Brain (organoid and tissue), 16 donors: ENCODE measurements at places on chromosomes 4 and X.

DNA sequence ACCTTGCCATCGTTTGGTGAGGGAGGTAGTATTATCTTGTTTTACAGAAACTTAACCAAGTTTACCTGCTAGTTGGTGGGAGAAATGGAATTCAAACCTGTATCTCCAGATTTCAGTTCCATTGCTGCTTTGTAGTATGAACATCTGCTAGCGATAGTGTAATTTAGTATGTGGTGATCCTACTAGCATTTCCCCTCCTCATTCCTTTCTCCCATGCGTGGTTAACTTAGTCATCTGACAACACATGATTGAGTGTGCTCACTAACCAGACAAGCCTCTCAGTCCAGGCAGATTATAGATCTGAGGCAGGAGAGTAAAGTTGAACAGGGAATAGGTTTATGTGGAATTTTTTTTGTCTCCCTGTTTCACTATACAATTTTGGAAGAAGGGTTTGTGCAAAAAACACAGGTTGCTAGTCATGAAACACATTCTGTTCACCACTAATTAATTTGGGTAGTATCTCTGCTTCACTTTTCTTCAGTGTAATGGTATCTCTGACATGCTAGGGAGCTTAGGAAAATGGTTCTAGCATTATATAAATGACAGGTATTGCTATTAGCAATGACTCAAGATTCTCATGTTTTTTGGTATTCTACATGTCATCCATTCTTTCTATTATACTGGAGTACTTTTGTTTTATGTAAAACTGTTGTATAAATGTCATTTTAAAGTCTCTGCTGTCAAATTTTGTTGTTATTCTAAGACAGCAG lies 21.7 kb downstream of the RBPJ start:
- DNase-seq = no peak

- DNase-seq = peak; percentile 38
Observed at GRCh38 chr4:41476310-41476885, 61.6 kb upstream of the LIMCH1 start.

DNA sequence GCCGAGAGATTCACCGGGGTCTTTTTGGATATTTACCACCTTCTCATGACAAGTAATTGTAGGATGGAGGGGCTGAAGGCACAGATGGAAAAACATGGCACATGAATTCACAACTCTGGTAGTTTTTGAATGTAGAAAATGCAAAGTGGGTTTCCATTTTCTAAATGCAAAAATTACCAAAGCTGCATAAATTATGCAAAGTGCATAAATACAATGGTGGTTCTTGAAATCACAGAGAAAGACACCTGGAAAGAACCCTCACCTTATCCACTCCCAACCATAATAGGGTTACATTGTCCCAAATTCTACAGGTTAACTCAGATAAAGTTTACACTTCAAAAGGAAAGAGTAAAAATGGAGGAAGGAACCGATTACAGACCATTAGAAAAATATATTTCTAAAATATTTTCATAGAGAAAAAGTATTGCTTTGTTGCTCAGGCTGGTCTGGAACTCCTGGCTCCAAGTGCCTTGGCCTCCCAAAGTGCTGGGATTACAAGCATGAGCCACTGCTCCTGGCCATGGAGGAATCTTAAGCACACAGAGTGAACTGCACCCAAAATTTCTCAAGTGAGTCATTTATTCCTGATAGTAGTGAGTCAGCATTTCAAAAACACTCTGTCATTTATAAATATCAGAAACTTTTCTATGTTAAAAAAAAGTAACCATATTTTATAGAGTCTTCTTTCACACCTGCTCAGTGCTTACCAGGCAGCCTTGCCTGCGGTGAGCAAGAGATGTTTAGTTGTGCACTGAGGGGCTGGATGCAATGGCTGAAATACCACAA lies 101.4 kb downstream of the FIP1L1 start:
- no peak for DNase-seq

DNA sequence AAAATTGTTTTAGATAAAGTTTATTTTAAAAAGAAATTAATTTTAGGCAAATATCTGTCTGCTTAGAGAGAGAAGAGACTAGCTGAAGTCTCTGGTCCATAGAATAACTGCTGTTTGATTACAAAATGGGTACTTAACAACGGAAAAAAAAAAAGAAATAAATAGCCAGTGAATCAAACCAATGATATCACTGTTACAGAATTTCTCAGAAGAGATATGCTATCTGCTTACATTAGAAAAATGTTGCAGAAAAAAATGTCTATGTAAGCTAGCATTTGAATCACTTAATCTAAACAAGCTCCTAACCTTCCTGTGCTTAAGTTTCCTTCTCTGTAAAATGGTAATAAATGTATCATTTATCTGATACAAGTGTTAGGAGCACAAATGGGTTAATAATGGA lies 189.9 kb downstream of the IL15 start:
- no peak for DNase-seq

- DNase-seq = peak; percentile 33
Observed at GRCh38 chr4:1792832-1793495, at the start of gene FGFR3. TSS of gene FGFR3 (plus strand) at chr4:1793293. CDS start at chr4:1793935, 642 bp downstream.

DNA sequence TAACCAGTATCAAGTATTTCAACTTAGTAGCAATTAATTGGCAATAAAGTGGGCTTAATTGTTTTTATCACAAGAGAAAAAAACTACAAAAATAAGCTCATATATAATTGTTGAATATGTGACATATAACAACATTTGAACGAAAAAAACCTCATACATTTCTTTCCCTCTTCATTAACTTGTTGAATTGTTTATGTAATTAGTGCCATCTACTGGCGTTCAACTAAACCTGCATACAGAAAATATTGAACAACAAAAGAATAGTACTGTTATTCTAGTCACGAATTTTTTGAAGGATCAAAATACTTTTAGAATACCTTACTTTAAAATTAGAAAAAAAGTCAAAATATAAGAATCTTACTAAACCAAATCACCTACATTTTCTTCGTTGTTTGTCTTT lies 586.5 kb upstream of the FTHL17 start:
- peak; percentile 30 for DNase-seq
